ENCODE measurements at places on chromosomes 7 and 10. TPM values are rescaled to one million over a fixed set of nuclear protein-coding genes. Genes with fewer than 3 reads are reported as not detected.

GRCh38 chr10:22722626-22723169 lies 8.3 kb upstream of the PIP4K2A start:
- no peak for DNase-seq

- no peak for DNase-seq
Measured at GRCh38 chr10:80500572-80501380, 36.9 kb upstream of the SH2D4B start.

NRG3 gene
- not detected for polyA plus RNA-seq

DNA sequence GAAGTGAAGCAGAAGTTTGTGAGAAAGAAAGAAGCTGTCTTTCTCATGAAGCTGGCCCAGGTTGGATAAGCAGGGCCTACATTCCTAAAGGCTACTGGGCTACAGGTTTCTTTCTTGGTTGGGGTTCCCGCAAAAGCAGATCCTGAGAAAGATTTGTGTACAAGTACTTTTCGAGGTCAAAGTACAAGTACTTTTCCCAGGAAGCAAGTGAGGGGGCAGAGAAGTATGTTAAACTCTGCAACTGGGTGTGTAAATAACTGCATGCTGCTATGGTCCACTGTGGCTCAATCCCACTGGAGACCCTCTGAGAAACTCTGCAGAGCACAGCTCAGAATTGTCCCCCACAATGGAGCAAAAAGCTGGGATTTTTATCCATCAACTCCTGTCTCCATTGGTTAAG lies 28.7 kb downstream of the LSM5 start:
- DNase-seq, result no peak

DNA sequence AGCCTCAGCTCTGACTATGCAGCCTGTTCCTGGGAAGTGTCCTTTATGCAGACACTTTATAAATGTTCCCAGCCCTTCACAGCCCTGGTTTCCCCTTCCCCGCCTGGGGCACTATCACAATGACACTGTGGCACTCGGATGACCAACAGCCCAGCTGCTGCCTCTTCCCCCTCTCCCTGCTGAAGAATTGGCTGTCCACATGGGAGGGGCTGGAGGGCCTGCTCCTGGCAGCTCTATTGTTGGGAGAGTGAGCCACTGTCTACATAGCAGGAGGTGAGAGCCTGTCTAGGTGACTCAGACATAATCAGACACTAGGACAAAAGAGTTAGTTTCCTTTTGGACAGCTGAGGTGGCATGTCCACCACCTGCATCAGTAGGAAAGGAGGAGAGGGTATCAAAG lies 437.5 kb downstream of the PLXNA4 start:
- DNase-seq, result no peak

HOXA3 gene
- not detected for polyA plus RNA-seq
